Occipital lobe (tissue), 3 donors: ENCODE measurements at places on chromosomes 3 and 15. TPM values are rescaled to one million over a fixed set of nuclear protein-coding genes. Genes with fewer than 3 reads are reported as not detected.

The C3orf85 gene
- not detected for total RNA-seq

- DNase-seq, result no peak
These were observed 42.5 kb downstream of the CHCHD6 start for GRCh38 chr3:126746395-126747177.

DNA sequence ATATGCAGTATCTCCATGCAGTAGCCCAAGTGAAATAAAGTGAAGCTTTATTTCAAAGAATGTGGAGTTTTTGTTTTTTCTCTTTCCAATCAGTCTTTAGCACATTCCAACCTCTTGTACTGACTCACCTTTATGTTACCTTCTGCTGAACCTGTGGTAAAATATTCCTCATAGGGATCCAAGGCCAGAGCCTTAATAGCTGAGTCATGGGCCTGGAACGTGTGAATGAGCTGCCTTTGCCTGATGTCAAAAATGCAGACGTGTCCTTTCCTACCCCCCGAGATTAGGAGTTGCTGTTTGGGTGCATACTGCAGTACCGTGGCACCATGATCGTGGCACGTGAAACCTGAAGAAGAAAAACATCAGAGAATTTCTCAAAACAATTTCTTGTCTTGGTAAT is 108.5 kb downstream of the GLDN start:
- DNase-seq, result no peak

GRCh38 chr3:139793408-139793807 is 115.6 kb upstream of the NMNAT3 start:
- no peak for DNase-seq

- DNase-seq, result no peak
These were observed 102.3 kb downstream of the MYRIP start for GRCh38 chr3:39911465-39912309.

- DNase-seq, result no peak
These were observed at the start of gene MKRN2OS for GRCh38 chr3:12545473-12545791. Gene MKRN2OS (minus strand): TSS chr3:12545499. CDS start chr3:12545464, 35 bp downstream.
